Stimulated activated CD4-positive, alpha-beta T cell treated with anti-CD3 and anti-CD28 coated beads, TNF-alpha, amount 100 ng/mL, for 48 hours (primary cell): ENCODE measurements at places on chromosomes 3 and 15.

- DNase-seq: no peak
These were observed 101.6 kb downstream of the CPN2 start for GRCh38 chr3:194249323-194250097.

- DNase-seq: no peak
These were observed 195.3 kb downstream of the ITPR1 start for GRCh38 chr3:4688411-4688810.

DNA sequence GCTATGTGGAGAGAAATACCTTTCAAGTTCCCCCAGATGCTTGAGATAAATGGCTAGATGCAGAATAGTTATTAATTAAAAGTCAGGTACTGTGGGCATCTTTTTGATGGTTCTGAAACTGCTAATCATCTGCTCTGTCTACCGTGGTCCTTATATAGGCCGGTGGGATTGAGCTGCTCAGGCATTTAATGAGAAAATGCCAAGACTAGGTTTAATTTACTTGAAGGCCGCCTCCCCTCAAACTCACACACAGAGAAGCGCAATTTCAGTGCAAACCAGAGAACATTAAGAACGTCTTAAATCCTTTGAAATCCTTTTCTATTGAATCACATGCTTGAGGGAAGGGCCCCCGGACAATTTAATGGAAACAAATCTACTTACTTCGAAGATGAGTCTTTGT is 136.4 kb upstream of the CRBN start:
- DNase-seq: no peak

GRCh38 chr3:15708882-15709677 is 88.7 kb downstream of the ANKRD28 start:
- no peak for DNase-seq

DNA sequence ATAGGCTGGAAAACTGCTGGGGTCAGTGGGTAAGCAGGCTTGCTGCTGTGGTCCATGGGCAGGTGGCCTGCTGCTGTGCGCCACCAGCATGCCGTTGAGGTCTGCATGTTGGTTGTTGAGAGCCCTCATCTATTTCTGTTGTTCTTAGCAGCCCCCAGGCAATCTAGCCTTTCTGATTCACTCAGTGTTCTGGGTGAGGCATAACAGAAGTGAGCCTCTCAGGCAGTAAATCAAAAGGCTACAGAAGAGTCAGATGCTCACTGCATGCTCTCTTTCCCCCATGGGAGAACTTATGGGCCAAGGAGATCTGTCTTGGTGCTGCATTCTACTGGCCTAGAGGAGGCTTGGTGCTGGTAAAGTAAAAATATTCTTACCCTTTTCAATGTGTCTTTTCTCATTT is 67.8 kb upstream of the ATP10A start:
- DNase-seq: no peak

DNA sequence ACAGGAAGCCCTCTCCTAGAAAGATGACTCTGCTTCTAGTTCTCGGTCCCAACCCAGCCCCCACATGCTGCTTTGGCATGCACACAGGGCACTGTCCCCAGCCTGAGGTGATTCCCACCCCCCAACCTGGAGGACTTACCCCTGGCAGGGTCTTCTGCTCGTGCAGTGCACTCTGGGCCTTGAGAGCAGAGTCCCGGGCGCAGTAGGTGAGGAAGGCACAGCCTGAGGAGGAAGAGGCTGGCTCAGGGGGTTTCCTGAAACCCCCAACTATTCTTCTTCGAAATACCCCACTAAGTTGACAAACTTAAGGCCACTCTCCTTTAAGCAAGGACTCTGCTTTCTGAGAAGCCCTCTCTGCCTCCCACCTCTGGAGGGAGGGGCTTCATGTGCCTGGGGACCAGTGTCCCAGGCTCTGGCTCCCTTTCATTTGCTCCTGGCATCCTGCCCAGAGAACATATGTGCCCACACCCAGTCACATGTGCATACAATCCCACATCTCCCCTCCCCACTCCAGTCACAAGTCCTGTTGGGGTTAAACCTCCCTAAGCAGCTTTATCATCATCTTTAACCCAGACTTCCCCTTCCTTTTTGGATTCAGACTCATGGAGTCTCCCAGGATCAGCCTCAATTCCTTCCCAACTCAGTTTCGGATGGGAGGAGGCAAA is 4.1 kb downstream of the CELF6 start:
- DNase-seq: no peak

GRCh38 chr3:73503781-73504180 is 121.0 kb downstream of the PDZRN3 start:
- no peak for DNase-seq

GRCh38 chr3:54841471-54841870 is 86.4 kb downstream of the LRTM1 start:
- no peak for DNase-seq

- DNase-seq: no peak
These were observed 1.8 kb upstream of the MYL3 start for GRCh38 chr3:46865031-46865507.
